ENCODE measurements at places on chromosomes 5 and 9. TPM values are rescaled to one million over a fixed set of nuclear protein-coding genes. Genes with fewer than 3 reads are reported as not detected.

Gene INSL4
- total RNA-seq: not detected

Gene QRFP
- not detected for total RNA-seq

Gene TMEM252
- total RNA-seq: not detected

Gene PCDHA1
- not detected for total RNA-seq

Gene GNAQ
- total RNA-seq: 31.2 TPM

Gene CDHR2
- not detected for total RNA-seq
